BJ (cell line): ENCODE measurements at places on chromosomes 12 and 14. TPM values are rescaled to one million over a fixed set of nuclear protein-coding genes. Genes with fewer than 3 reads are reported as not detected.

CLMN gene
- 0.13 and 0.27 TPM in 2 replicates for polyA plus RNA-seq

- no peak for DNase-seq
Measured at GRCh38 chr12:66538970-66539369, 139.9 kb downstream of the GRIP1 start.

GRCh38 chr12:74656251-74656650, 118.6 kb downstream of the ATXN7L3B start:
- DNase-seq: no peak

SLC39A5 gene
- not detected in 2 replicates for polyA plus RNA-seq

- DNase-seq: no peak
Measured at GRCh38 chr12:19710811-19711793, 271.8 kb downstream of the AEBP2 start.

DNA sequence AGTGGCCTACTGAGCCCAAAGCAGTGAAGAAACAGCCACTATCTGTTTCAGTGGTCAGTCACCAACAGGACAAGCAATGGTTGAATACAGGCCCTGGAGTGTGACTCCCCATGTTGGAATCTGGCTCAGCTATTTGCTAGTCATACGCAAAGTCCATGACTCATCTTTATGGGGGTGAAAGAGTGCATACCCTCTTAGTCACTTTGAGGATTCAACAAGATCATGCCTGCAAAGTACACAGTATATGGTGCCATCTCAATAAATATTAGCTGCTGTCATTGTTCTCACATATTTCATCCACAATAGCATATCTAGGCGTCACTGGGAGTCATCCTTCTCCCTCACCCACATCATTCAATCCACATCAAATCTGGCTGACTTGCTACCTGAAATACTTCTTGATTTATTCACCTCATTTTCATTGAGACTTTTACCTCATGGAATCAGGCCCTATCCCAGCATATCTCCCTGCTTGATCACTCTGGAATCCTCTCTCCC, 26.4 kb upstream of the STAB2 start:
- peak; percentile 92 for DNase-seq

- no peak for DNase-seq
Measured at GRCh38 chr12:1855241-1855640, 34.9 kb downstream of the LRTM2 start.

- DNase-seq: no peak
Measured at GRCh38 chr14:38079886-38080285, 127.8 kb upstream of the SSTR1 start.

DNA sequence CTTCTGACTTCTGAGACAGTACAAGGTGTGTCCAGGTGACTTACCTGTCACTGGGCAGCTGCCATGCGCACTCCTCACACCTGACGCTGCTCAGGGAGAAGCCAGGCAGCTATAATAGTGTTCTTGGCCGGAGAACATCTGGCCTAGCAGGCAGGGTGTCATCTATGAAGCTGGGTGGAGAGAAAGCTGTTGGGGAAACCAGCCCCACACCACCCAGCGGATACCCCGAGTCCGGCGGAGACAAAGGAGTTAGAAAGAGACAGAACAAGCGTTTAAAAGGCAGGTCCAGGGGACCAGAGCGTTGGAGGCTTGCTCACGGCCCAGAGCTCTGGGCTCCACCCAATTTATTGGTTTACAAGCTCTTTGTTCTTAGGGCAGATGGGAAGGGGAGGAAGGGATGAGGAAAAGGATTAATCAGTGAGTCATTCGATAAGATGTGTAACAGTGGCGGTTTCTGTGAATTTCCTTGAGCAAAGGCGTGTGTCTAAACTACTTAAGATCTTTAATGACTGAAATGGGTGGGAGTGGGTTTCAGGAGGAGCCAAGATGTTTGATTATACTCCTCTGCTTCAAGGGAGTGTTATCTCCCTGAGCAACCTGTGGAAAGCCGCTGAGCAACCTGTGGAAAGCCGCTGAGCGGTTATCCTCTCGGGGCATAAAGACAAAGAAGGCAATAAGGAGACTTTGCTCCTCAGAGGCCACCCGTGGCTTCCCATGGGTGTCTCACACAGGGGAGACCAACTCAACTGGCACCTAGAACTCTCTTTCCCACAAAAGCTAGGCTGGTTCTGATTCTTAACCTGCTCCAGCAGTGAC, at the start of gene GALNT8:
GALNT8 (plus strand) TSS at position 580 of the 816 bp plus-strand sequence. CDS start 278 bp downstream, outside the sequence.
- DNase-seq: no peak

DNA sequence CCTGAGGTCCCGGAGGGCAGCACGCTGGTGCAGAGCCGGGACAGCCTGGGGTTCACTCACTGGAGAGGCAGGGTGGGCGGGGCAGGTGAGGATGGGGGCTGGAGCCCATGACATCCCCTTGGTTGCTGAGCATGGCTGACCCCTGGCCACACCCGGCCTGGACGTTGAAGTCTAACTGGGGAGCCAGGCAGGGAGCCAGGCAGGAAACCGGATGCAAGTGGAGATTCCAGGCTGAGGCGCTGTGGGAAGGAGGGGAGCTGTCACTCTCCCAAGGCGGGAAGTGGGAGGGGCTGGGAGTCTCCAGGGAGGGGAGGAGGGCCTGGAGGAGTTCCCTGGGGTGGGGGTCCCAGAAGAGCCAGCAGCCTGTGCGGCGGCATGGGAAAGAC, 7.7 kb upstream of the INF2 start:
- DNase-seq: no peak

PFKM gene
- polyA plus RNA-seq: 43.4 and 45.9 TPM in 2 replicates

DNA sequence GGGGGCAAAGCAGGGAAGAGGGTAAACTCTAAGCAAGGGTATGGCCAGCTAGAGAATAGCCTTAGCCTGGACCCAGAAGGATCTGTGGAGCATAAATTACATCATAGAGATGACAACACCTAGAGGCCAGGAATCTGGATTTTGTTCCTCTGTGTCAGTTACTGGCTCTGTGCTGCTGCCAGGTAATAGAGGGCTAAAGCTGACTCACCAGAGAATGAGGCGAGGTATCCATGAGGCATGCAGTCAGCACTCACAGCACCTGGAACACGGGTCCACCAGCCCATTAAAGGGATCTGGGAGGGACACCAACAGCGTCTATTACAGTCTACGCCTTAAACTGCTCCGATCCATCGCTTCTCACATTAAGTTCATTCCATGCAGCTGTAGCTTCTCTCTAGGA, 74.9 kb upstream of the CMKLR1 start:
- DNase-seq: no peak

PSMA3 gene
- polyA plus RNA-seq: 129 and 210 TPM in 2 replicates

DNA sequence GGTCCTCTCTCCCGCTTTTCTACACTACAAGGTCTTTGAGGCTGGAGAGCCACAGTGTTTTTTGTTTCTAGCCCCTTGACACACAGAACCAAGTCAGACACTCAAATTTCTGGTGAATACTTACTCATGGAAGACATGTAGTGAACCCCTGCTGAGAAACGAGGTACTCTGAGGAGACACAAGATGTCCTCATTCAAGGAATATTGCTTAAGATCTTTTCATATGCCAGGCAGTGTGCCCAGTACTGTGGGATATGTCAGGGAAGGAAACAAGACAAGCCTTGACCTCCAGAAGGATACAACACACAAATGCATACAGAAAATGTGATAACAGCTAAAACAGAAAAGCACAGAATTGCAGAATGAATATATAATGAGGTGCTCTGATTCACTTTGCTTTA, 75.9 kb downstream of the TMTC1 start:
- DNase-seq: no peak

DNA sequence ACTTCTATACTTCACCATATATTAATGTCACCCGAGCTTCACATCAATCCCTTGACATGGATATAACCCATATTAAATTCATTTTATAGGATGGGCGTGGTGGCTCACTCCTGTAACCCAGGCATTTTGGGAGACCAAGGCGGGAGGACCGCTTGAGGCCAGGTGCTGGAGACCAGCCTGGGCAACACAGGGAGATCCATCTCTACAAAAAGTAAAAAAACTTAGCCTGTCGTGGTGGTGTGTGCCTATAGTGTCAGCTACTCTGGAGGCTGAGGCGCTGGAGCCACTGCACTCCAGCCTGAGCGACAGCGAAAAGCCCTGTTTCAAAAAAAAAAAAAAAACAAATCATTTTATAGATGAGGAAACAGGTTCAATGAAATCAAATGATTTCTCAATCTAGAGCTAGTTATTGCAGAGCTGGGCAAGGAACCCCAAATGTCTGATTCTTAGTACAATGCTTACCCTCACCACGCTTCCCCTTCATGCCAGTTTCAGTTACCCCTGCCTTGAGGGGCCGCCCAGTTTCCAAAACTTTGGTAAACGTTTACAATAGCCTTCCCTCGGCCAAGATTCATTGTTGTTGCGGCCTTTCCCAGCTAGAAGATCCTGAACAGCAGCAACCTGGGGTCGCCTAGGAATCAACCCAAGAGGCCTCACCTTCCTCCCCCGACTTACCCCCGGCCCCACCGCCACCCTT, 751 bp downstream of the PSMB5 start:
- no peak for DNase-seq

DNA sequence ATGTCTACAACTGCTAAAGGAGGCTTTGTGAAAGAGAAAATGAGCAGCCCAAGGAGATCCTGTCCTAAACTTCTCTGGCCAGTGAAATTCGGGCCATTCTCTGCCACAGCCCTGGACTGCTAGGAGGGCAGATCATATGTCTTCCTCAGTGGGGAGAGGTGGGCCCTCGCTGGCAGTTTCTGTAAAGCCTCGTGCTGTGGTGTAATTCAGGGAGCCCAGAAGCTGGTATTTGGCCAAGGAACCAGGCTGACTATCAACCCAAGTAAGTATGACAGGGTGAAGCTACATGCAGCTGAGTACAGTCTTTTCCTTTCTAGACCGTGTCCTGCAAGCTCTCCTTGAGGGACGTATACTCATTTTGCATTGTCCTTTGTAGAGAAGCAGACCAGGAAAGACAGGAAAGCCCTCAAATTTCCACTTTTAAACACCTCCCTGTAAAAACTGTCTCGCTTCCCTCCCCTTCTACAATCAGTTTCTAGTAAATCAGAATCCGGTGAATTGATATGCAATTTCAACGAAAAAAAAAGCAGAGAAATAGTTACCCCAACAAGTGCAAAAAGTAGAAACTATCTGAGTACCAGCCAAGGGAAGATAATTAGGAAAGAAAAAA, 106.8 kb downstream of the DAD1 start:
- no peak for DNase-seq

GRCh38 chr14:53517270-53517960, 364.3 kb upstream of the DDHD1 start:
- no peak for DNase-seq

DNA sequence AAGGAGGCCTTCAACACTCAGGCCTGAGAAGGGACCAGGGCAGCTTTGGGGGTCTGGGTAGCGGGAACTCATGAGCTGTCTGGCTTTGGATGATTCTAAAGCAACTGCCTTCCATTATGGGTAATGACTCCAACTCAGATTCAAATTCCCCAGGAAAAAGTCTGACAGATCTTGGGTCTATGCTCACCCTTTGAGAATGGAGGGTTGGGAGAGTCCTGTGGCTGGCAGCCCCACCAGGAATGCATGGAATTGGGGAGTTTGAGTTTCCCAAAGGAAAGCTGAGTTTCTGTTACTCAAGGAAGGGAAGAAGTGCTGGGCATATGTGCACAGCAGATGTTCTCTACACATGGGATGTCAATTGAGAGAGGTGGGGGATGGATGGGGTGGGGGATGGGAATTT, 22.4 kb upstream of the LTBP2 start:
- DNase-seq: no peak

TOGARAM1 gene
- polyA plus RNA-seq: 5.4 and 10.3 TPM in 2 replicates

GRCh38 chr12:62192903-62193250, 67.3 kb upstream of the USP15 start:
- DNase-seq: no peak

SPIC gene
- not detected in 2 replicates for polyA plus RNA-seq

DNA sequence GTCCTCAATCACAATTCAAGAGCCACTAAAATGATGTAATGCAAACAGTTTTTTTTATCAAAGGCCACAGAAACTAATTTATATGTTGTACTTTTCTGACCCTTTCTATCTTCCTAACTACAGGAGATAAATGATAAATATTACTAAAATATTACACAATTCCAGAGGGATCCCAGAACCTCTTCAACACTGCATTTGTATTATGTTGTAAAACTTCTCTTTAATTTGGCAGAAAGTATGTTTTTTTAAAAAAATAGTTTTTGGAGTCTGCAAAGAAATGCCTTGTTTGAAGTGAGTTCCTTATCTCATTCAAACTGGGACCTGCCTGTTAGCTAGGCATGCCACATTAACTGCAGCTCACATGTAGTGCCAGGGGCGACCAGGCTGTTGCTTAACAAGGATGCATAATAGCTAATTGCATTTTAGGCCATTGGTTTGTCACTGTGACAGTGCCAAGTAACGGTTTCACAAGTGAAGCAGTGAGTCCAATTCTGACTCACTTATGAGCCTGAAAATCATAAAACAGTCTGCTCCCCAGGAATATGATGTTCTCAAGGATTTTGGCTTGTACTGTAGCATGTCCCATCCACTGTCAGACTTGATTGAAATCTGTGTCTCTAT, 266.9 kb downstream of the KTN1 start:
- DNase-seq: peak; percentile 21

INHBC gene
- polyA plus RNA-seq: 0.09 TPM in 1 of 2 replicates, not detected in the other

DNA sequence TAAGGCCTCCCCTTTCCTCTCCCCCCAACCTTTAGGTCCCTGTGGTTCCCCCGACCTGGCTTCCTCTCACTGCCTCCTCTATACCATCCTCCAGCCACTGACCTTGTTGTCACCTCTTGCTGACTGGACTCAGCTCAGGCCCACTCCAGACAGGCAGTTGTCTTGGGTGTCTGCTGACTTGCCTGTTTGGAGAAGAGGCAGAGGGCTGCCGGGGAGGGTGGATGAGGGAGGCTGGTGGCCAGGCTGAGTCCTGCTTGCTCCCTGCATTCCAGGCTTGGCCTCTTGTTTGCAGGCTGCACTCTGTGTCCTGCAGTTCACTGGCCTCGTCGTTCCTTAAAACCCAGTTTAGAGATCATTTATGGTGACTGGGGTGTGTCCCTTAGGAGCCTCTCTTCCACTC, 31.0 kb upstream of the RD3L start:
- DNase-seq: no peak

- DNase-seq: no peak
Measured at GRCh38 chr12:66268562-66268961, 33.7 kb upstream of the HELB start.

AICDA gene
- polyA plus RNA-seq: not detected in 2 replicates

GRCh38 chr14:63852271-63852816, 460 bp upstream of the SYNE2 start:
- DNase-seq: no peak

- no peak for DNase-seq
Measured at GRCh38 chr12:106238146-106238545, 9.7 kb downstream of the CKAP4 start.

GRCh38 chr14:25394356-25394755, 344.4 kb upstream of the STXBP6 start:
- no peak for DNase-seq

DNA sequence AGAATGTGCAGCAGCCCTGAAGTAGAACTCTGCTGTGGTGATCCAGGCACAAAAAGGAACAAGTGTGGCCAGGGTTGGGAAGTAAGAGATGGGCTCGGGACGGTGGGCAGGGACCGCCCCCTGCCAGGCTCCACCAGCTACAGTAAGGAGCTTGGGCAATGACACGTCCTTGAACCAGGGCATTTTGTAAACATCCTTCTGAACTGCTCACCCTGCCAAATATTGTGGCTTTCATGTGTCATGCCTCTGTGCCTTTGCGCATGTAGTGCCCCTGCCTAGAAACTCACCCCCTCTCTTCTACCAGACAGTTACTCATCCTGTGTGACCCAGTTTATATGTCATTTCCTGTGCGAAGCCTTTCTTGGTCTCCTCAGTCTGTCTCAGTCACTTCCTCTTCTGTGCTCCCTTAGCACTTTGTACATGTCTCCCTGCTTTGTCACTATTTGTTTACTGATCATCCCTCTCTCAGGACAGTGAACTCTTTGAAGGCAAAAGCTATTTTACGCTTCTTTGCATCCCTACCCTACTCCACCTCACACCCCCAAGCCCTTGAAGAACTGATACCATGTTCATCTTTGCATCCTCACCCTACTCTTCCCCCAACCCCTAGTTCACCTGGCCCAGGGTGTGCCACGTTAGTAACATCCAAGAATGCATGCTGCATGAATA, 108.9 kb upstream of the PLEKHG7 start:
- peak; percentile 76 for DNase-seq
